Activated T-cell treated with anti-CD3 and anti-CD28 coated beads, Interleukin-2, amount 50 U/mL, for 48 hours (primary cell): ENCODE measurements at places on chromosomes 1 and 21.

- no peak for DNase-seq
These were observed 152.2 kb downstream of the LIPI start for GRCh38 chr21:14058566-14058965.

DNA sequence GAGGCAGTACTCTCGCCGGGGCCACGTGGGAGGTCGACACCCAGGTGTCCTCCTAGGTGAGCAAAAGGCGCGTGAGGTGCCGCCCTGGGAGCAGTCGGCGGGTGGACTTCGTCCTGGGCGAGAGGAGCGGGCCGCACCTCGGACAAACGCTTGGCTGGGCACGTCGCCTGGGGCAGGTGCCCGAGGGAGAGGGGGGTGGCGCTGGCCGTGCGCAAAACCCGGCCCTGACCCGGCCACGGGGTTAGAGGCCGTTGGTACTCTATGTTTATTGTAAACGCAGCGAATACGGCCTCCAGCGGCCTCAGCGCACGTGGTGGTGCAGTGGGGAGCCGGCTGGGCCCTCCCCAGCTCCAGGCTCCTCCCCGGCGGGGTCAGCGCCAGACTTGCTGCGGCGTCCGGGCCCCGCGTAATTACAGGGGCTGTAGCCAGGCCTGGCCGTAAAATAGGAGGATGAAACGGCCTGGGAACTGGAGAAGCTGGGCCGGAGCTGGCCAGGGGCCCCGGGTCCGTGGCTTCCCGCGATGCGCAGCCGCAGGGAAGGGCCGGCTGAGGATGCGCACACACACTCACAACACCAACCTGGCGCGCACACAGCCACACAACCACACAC, 1.6 kb upstream of the EFNA1 start:
- no peak for DNase-seq

DNA sequence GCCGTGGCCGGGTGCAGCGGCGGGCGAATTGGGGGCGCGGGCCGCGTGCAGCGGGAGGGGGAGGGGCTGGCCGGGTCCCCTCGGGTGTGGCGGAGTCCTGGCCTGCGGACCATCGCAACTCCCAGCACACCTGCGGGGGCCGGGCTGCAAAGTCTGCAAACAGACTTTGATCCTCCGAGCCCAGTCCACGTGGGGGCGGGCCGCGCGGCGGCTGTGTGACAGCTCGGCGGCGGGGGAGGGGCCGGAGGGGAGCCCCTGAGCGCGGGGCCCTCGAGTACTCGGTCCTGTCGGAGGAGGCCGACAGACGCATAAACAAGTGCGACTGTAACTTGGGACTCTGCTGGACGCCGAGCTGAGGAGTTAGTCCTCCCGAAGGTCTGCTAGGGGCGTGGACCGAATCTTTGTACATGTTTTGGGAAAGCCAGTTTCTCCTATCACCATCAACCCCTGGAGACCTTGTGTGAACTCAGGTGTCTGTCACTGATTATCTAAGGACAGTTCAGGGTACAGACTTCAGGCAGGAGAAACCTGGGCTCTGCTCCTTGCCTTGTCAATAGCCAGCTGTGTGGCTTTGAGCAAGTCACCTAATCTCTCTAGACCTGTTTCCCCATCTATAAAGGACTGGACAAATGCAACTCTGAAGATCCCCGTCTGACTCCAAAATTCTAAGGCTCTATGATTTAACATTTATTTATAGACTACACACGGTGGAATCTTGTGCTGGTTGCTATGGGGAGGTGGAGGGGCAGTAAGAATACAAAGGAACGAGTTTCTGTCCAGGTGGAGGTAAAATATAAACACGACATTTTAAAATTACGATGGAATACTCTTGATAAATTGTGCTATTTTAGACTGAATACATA, 710 bp upstream of the SLC30A1 start:
- no peak for DNase-seq

GRCh38 chr1:26789931-26790330, 2.2 kb downstream of the PIGV start:
- DNase-seq: peak; percentile 44

- DNase-seq: no peak
These were observed 20.6 kb upstream of the CENPF start for GRCh38 chr1:214582289-214582891.

GRCh38 chr1:205792481-205792881, 17.2 kb upstream of the RAB29 start:
- DNase-seq: no peak

DNA sequence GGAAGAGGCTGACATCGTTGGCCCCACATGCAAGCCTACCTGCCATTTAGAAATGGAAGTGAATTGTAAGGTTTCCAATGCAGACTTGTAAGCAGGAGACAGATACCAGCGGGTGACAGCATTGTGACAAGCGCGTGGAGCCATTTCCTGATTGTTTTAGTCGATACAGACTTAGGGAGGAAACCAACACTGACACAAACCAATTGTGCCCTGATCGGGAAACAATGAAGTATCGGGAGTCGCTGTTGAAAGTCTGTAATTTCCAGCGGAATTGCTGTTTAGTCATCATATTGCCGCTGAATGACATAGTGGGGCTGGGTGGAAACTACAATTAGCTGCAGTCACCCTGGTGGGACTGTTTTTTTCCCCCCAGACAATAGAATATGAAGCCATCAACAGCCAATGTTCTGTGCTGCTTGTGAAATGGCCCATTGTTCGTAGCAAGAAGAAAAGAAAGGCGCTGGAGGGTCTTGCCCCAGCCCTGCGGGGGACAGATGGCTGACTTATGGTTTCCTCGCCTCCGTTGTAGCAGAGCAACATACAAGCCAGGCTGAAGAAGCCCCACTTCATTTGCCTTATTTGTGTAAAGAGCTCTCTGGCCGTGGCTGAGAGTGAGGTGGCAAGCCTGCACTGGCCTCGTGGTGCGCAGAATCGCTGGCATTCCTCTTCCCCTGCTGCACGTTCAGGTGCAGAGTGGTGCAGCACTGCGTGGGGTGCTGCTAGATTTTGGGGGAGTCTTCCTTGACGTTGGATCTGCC, 462.7 kb downstream of the CAMTA1 start:
- no peak for DNase-seq

GRCh38 chr1:90534116-90534515, 183.0 kb downstream of the BARHL2 start:
- no peak for DNase-seq

DNA sequence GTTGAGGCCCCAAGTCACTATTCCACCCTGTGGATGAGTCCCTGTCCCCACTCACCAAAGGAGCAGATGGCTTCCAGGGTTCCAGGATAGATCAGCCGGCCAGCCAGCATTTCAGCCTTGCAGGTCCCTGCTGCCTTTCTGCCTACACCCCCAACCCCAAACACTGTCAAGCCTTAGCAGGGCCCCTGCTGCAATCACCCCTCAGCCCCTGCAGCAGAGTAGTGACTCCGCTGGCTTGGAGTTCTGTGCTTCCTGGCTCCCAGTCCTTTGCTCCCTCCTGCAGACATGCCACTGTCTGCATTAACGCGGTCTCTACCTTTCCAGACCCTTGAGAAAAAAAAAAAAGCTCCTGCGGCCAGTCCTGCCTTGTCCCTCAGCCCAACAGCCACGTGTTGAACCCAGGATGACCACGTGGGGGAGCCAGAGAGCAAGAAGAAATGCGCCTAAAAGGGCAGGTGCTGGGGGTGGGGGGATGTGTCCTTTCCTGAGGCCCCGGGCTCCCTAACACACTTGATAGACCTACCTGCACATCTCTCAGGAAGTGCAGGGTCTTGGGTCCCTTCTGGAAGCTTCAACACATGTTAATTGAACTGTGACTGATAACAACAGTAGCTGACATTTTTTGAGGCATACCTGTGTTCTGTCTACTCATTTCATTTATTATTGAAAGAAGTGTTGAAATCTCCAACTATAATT, 37.4 kb downstream of the RASSF5 start:
- DNase-seq: peak; percentile 98

DNA sequence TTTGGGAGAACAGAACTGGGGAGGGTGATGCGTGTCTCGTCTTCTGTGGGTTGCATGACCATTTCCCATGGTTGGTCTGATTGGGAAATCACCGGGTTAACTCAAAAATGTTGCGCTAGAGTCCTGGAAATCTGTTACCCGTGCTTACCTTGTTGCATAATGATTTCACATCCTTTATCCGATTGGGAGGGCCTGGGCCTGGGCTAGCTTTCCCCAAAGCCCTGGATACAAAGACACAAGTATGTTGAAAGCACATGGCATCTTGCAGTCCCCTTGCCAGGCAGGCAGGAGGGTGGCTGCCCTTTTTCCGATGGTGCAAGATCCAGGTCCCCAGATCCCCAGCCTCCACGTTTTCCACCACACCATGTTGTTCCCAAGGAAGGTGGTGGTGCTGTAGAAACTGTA, 582 bp downstream of the TRPM2 start:
- peak; percentile 43 for DNase-seq

DNA sequence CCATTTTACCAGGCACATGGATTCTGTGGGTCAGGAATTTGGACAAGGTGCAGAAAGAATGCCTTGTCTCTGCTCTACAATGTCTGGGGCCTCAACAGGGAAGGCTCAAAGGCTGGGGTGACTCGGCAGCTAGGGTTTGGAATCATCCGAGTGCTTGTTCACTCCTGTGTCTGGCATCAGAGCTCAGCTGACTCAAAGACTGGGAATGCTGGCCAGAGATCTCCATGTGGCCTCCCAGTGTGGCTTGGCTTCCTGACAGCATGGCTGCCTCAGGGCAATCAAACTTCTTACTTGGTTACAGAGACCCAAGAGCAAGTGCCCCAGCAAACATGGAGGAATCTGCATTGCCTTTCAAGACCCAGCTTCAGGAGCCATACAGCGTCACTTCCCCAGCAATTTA, 110.5 kb downstream of the TOMM20 start:
- no peak for DNase-seq

DNA sequence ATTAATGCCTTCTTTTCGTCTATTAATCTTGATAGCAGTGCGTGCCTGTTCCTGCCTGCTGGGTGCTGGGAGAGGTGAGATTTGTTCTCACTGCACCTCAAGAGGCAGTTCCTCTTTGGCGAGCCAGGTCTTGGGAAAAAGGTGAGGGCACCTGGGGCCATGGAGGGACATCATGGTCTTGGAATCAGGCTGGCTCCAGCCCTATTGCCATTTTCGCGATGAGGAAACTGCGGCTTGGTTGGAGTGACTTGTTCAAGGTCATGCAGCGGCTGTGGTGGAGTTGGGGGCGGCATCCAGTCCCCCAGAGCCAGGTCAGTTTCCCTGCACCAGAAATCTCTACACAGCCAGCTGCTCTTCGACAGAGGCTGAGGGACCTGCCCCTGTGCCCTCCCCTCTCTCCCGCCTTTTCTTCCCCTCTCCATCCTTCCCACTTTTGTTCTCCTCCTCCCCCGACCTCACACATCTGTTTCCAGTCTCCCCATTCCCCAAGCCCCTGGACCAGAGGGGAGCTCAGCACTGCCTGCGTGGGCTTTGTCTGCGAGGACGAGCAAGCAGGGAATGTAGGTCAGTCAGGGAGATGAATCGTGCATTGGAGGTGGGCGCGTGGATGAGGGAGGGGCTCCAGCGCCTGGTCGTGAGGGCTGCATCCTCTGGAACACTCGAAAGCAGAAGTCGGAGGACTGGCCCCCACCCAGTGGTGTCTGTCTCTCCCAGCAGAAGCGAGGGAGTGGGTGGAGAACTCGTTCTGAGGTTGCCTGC, 135.1 kb downstream of the ACTL8 start:
- DNase-seq: no peak

DNA sequence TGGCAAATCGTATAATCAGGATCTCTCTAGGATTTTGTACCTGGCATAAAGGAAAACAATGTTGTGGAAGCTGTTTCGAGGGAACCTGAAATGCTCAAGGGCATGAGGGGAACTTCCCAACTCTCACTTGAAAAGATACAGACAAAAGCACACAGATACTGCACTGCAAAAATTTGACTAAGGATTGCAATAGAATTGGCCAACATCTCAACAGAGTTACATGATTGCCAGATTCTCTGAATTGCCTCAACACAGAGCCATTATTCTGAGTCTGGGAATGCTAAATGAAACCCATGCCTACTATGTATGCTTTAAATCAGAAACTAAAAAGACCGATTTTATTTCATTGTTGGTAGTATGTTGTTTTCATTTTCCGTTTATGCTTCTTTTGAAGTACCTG, 16.0 kb downstream of the KRTAP19-8 start:
- no peak for DNase-seq
